ENCODE measurements at places on chromosomes 2 and 18.

DNA sequence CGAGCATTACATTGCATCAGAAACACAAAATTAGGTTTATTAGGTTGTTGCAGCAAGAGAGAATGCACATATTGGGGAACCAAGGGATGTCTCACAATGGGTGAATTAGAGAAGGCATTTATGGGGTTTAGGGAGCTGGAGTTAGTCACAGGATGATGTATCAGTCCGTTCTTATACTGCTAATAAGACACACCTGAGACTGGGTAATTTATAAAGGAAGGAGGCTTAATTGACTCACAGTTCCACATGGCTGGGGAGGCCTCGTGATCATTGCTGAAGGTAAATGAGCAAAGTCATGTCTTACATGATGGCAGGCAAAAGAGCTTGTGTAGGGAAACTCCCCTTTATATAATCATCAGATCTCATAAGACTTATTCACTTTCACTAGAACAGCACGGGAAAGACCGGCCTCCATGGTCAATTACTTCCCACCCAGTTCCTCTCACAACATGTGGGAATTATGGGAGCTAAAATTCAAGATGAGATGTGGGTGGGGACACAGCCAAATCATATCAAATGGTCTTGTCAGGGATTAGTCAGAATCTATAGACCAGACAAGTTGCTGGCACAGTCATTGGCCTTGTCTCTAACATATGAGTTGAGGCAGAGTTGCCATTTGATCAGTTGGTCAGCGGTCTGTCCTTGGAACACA lies 61.9 kb upstream of the RBMS1 start:
- DNase-seq, result no peak

DNA sequence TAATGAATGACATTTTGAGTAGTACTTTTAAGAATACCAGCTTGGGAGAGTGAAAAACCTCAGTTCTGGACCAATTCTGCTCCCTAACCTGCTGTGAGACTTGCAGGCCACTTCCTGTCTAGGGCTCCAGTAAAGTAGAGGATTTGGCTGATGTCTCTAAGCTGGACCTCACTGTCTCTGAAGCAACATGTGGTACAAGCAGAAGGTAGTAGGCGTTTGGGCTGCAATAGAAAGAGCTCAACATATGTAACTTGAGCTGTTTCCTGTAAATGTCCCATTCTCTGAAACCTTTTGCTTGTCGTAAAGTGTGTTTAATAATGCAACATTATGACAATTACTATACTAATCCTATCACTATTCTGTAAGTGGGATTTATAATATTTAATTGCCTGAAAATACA lies 213.1 kb downstream of the MYO3B start:
- no peak for DNase-seq

- DNase-seq, result no peak
Measured at GRCh38 chr2:128753800-128754199, 435.1 kb upstream of the HS6ST1 start.

- DNase-seq, result no peak
Measured at GRCh38 chr2:47035615-47036488, 119.3 kb downstream of the STPG4 start.

DNA sequence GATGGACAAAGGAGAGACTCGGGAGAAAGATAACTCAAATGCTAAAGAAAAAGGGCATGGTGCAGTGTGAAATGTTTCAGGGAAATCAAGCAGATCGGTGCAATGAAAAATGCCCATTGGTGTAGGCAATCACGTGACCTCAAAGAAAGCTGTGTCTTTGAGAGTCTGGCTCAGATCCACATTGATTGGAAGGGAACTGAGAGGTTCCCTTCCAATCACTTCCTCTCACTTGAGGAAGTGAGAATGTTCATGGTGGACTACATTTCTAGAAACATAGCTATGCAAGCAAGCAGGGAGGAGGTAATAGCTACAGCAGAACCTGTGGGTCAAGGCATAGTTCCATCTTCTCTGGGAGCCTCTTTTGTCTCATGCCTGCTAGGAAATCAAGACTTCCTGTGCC lies 187.4 kb downstream of the LPIN1 start:
- no peak for DNase-seq

- no peak for DNase-seq
Measured at GRCh38 chr18:57737400-57738060, 65.6 kb downstream of the ATP8B1 start.

DNA sequence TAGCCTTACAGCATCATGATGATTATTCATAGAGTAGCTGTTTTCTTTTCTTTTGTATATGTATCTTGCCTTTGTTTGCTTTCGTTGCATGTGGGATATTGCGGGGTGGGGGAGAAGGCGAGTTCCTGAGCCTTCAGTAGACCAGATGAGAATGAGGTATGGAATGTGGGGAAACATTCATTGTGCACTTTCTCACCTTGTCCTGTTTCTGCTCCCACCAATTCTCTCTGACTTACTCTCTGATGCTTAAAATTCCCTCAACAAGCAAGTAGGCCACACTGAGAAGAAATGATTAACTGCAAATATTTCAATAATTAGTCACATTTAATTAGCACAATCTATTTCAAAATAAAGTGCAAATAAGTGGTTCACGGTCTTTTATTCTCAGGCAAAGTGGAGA lies 31.0 kb downstream of the GKN2 start:
- no peak for DNase-seq

DNA sequence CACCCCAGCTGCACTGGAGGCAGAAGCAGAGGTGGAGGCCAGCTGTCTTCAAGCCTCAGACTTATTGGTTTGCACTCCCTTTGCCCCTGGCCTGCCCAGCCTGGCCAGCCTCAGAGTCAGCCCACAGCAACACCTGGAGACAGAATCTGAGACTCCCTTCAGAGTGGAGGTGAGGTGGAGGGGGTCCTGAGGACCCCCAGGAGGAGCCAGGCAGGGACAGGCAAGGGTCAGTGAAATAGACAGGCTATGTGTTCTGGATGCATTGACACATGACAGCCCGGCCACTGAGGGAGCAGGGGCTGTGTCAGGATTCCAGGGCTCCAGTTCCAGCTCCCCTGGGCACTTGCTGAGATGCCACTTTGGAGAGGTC lies 309.7 kb downstream of the MYCN start:
- DNase-seq, result no peak

DNA sequence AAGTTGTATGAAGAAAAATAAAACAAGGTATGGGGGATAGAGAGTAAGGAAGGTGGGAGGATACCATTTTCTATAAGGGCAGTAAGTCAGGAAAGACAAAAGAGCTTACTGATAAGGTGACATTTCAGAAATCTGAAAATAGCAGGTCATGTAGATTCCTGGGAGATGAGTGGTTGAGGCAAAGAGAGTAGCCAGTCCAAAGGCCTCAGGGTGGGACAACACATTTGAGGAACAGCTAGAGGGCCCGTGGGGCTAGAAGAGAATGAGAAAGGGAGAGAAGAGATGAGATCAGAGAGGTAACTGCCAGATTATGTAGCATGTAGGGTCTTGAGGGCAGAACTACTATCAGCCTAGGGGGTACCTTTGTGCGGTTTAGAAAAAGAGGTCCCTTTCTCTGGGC lies 2.9 kb downstream of the CLHC1 start:
- no peak for DNase-seq

DNA sequence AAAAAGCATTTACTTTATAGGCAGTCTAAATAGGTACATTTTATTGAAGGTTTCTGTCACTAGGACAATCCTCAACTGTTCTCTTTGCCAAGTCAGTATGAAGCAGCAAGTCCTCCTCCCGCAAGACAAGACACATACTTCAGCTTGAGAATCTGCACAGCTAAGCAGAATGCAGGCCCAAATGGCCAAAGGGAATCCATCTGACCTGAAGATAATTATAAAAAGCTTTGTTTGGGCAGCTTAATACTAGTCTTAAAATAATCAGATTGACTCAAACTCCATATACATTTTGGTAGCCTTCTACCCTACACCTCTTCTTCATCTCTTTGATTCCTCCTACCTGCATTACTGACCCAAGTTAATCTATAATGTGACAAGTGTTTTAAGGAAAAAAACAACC lies 1.8 kb downstream of the LANCL1 start:
- no peak for DNase-seq

DNA sequence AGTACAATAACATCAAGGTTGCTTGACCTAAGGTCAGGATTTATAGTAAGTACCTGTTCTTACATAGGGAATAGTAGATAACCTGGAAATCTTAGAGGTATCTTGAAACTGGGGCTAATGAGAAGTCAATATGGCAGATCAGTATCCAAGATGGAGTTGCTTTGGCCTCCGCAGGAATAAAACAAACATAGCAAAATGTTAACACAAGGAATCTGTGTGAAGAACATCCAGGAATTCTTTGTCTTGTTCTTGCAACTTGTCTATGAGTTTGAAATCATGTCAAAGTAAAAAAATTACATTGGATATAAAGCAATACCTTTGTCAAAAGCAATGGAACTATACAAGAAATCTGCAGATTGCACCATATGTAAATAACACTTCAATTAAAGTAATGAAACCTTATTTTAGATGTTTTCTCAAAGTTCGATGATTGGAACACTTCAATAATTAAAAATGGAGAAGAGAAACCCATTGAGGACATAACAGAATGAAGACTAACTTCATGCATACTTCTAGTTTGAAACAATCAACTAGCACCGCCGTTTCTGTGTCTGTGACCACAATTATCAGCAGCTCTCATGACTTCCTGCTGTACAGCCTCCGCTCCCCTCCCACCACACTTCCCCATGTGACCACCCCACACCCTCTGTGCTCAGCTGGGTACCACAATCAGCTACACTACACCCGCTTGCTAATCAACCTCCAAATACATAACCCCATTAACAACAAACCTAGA lies 27.6 kb downstream of the C2orf76 start:
- DNase-seq, result peak; percentile 5

GRCh38 chr18:5625076-5625475 lies 81.3 kb upstream of the EPB41L3 start:
- DNase-seq, result no peak

DNA sequence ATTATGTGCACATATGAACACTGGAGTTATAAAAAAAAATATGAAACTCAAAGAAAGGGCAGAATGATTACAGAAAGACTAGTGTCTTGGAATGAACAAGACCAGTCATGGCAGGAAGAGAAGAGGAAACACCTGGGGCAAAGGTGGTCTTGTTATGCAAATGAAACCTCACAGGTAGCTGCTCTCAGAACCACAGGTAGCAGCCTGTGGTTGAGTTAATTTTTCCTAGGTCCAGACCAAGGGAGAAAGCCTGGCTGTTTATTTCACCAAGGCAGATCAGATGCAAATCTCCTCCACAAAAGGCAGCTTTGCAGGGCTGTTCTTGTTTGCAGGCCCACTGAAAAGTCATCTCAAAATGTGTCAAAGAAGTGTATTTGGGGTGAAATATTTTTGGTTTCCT lies 785.8 kb downstream of the RNF144A start:
- no peak for DNase-seq

GRCh38 chr18:12774982-12775381 lies 72.1 kb downstream of the PSMG2 start:
- DNase-seq, result no peak

GRCh38 chr18:47777626-47778025 lies 152.8 kb downstream of the SMAD2 start:
- DNase-seq, result no peak

DNA sequence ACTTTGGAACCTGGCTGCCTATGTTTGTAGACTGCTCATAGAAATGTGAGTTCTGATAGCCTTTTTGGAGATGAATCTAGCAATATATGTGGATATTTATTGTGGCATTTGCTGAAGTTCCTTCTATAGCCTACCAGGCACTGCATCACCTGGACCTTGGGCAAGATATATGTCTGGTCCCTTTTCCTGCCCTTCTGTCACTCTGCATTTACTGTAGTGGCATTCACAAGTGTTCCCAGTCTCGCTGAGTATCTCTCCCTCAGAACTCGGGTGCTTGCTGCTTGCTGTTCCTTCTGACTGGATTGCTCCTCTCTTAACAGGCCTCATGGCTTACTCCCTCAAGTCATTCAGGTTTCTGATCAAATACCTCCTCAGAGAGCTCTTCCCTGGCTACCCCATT lies 145.0 kb downstream of the UBE2E3 start:
- DNase-seq, result no peak

GRCh38 chr2:104786821-104787220 lies 67.1 kb upstream of the POU3F3 start:
- no peak for DNase-seq

DNA sequence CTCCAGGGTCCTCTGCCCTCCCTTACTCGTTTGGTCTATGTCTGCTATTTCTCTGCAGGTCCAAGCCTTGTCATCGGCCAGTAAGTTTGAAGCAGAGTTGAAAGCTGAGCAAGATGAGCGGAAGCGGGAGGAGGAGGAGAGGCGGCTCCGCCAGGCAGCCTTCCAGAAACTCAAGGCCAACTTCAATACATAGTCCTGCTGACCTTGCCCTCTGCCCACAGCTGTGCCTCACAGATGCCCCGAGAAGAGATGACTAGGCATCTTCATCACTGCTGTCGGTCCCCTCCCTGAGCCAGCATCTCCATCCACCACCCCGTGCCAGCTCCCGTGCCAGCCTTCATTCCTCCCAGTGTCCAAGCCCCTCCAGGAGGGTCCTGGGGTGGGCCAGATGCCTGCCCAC lies 15.6 kb upstream of the GIGYF2 start:
- no peak for DNase-seq

DNA sequence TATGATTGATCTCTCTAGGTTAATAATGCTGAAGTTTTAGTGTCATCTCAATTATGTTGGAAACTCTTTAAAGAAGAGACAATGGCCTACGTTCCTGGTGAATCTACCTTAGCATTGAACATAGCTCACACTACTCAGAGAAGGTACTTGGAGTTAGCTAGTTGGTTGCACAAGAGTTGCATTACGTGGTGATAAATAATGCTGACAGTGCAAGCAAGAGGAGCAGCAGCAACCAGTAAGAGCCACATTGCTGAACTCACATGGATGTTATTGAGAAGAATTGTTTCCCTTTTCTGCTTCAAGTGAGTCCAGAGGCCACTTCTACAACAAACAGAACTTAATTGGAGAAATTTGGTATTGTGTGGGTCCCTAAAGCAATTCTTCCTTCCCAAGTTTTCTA lies 737.1 kb downstream of the TDRD15 start:
- no peak for DNase-seq
